ENCODE measurements at places on chromosomes 11 and 22.

DNA sequence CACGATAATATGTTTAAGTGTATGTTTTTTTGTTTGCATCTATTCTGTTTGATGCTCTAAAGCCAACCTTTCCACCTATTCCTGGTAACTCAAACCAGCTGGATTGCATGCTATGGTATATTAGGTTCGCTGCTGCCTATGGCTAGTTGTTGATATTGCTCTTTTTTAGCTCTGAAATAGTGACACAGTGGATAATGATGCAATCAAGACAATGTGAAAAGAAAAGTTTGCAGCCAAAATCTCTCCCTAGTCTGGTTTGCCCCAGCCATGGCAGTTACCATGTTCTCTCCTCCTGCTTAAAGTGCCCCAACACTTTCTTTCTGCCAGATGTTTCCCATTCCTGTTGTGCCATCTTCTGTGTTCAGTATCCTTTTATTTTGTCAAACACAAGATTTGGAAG is 269.7 kb downstream of the DYNC2H1 start:
- DNase-seq = no peak

GRCh38 chr22:45265535-45265934 is 19.2 kb upstream of the UPK3A start:
- DNase-seq = no peak

- DNase-seq = no peak
These were observed 792.5 kb upstream of the LRRC4C start for GRCh38 chr11:42251984-42252383.

- no peak for DNase-seq
These were observed 4.0 kb downstream of the RRP8 start for GRCh38 chr11:6599449-6599848.

DNA sequence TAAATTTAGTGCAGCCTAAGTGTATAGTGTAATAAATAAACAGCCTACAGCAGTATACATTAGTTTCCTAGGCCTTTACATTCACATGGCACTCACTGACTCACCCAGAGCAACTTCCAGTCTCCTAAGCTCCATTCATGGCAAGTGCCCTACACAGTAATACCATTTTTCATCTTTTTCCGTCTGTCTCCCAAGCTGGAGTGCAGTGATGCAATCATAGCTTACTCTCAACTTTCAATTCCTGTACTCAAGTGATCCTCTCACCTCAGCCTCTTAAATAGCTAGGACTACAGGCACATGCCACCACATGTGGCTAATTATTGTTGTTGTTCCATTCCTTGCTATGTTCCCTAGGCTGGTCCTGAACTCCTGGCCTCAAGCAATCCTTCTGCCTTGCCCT is 54.4 kb downstream of the FCHSD2 start:
- no peak for DNase-seq

DNA sequence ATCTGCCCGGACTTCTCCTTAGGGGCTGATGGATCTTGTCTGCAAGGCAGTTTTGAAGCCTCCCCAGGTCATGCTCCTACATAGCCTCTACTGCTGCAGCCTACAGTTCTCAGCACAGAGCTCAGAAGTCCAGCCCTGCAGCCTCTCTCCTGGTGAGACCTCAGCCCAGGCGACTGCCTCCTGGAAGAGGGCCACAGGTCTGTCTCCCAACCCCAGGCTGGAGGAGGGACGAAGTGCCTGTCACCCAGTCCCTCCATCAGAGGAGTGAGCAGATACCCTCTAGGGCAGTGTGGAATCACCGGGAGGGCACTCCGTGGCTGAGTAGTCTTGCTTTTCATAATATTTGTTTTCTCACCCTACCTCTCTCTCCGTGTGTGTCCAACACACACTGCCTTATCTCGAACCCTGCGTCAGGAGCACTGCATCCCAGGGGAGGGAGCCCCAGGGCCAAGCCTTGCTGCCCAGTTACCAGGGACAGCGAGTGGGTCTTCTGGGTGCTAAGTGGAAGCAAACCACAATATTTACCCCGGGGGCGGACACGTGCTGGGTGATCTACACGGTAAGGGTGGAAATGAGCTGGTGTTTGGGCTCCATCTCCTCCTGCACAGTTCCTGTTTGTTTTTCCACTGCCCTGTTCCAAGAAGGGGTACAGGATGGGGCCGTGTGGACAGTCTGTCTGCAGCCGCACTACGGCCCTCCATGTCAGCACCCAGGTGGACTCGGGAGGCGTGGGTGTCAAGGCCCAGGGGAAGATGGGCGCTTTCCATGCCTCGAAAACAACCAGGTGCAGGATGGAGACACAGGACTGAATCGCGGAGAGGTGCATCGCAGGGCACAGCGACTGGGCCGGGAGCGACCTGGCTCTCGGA is 133.7 kb upstream of the HSD17B12 start:
- DNase-seq = no peak

DNA sequence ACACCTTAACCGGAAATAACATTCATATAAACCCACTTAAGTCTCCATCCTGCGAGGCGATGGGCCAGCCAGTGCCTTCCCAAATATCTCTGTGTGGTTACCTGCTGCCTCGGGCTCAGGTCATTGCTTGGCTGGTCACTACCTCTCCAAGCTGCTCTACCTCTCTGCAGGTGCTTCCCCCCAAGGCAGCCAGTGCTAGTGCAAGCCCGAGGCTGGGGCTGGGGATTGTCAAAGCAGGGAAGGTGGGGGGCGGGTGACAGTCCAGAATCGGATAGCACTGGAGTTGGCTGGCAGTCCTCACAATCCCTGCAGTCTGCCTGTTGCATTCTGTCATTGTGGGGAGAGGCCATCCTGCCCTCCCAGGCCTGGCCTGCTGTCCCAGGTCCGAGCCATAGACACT is 11.1 kb downstream of the MCHR1 start:
- DNase-seq = no peak

GRCh38 chr11:74678591-74679512 is 52.4 kb downstream of the CHRDL2 start:
- DNase-seq = no peak

- DNase-seq = no peak
These were observed 37.4 kb downstream of the DUSP8 start for GRCh38 chr11:1534682-1535081.

DNA sequence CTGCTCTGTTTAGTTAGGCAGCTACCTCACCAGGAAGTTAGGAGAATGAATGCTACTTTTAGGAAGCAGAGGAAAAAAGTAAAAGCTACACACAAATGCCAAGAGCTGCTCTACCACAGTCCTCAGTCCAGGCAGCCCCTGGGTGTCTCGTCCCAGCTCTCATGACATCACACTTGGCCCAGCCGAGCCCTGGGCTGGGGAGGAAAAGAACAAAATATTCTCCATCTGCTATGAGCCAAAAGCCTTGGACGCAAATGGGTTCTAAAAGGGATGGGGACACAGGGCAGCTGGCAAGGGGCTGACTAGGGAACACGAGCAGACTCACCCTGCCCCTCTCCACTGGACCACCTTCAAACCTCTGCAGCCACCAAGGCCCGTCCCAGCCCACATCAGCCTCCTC is 26.1 kb downstream of the TMEM184B start:
- no peak for DNase-seq

DNA sequence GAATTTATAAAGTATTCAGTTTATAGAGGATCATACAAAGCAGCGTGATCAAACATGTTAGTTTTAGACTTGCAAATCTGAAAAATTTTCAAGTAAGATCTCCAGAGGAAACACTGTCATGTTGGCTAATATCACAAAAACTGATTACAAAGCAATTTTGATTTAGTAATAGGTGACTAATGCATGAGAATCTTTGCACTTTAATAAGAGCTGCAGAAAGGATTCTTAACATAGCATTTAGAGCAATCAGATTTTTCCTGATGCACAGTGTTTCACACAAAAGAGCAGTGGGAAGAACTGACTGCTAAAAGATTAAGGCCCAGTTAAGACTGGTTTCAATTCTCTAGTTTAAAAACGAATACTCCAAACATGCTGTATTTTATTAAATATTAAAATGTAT is 321.2 kb downstream of the GUCY1A2 start:
- no peak for DNase-seq

- no peak for DNase-seq
These were observed 88.6 kb upstream of the CRYBB3 start for GRCh38 chr22:25110846-25111578.

DNA sequence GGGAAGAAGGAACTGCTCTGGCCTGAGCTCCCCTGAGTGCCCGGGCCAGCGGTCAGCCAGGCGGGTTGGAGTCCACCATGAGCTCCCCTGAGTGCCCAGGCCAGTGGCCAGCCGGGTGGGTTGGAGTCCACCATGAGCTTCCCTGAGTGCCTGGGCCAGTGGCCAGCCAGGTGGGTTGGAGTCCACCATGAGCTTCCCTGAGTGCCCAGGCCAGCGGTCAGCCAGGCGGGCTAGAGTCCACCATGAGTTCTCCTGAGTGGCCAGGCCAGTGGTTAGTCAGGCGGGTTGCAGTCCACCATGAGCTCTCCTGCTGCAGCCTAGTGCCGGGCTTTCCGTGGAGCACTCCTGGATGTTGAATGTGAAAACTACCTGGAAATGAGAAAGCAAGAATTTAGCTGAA is 844.0 kb downstream of the TBC1D22A start:
- no peak for DNase-seq

DNA sequence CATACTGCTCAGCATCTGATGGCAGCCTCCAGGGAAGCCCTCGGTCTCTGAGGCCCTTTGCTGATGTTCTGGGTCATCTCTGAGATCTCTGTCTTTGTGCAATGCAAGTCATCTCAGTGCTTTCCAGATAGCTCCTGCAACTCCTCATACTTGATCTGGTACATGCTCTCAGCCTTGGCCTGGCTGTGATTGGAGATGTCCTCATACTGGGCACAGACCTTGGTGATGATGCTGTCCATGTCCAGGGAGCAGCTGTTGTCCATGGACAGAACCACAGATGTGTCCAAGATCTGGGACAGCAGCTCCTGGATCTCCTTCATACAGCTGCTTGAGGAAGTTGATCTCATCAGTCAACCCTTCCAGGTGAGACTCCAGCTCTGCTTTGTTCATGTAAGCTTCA is 69.1 kb downstream of the SIK2 start:
- no peak for DNase-seq

GRCh38 chr22:35399114-35399677 is 744 bp upstream of the MCM5 start:
- DNase-seq = no peak

DNA sequence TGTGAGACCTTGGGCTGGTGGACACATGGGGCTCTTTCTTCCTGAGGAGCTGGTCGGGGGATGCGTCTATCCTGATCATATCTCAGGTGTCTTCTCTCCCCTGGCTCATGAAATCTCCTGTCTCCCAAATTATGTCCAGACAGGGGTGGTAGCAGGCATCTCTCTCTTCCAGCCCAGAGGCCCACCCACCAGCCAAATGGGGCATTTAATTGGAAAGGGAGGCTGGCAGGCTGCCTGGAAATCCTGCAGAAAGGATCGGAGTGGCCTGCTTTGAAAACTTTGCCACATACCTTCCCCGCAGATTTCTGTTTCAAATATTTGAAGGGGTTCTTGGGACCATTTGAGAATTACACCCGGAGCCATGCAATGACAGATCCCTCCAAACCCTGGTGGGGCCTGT is 37.4 kb downstream of the SMIM38 start:
- no peak for DNase-seq

- DNase-seq = no peak
These were observed 11.1 kb downstream of the SGSM3 start for GRCh38 chr22:40381461-40381860.

- no peak for DNase-seq
These were observed 112.0 kb upstream of the TTC12 start for GRCh38 chr11:113202431-113202830.

DNA sequence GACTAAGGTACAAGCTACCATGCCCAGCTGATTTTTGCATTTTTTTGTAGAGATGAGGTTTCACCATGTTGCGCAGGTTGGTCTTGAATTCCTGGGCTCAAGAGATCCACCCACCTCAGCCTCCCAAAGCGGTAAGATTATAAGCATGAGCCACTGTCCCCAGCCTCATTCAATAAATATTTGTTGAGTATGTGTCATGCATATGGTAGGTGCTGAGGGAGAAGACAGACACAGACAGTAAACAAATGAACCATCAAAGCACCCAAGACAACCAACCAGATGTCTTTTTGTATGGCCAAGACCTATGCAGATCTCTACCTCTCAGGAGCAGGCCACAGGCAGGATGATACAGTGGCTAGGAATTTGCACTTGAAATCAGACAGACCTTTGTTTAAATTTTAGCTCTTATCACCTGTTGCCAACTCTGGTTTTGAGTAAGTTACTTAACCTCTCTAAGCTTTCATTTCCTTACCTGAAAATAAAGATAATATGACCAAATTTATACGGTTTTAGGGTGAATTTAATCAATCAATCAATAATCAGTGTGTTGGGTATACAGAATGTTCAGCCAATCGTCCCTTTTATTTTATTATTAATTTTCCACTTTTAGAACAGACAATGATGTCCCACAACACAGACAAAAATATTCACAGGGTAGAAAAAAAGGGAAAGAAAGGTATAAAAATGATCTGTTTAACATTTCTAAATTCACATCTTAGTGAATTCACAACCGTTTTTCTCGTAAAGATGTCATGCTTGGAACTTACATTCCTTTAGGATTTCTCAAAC is 128.2 kb downstream of the SGSM3 start:
- no peak for DNase-seq

GRCh38 chr22:37753746-37754145 is 54.0 kb upstream of the GCAT start:
- no peak for DNase-seq

DNA sequence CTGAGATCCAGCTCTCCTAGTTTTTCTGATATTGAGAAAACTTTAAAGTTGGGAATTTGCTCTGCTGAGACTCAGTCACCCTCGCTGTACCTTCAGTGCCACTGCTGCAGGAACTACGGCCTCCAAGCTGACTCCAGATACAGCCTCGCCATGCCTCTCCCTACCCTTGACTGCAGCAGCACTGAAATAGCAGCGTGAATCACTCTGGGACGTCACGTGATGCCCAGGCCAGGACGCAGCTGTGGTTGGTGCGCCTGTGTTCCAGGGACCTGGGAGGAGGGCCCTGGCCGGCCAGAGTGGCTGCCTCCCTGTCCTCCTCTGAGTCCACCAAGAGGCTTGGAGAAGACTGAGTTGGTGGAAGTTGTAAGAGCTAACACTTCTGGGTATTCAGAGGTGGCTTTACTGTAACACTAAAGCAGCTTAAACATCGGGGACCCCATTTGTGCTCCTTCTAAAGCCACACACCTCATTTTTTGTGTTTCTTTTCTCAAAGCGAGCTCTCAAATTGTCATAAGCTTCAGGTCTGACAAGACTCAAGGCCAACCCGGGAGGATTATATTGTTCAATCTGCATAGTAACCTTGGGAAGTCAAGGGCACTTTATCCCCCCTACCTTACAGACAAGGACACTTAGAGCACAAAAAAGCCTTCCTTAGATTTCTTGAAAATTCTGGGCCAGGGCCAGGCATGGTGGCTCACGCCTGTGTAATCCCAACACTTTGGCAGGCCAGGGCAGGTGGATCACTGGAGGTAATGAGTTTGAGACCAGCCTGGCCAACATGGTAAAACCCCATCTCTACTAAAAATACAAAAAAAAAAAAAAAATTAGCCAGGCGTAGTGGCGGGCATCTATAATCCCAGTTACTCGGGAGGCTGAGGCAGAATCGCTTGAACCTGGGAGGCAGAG is 4.2 kb upstream of the STIP1 start:
- no peak for DNase-seq

- DNase-seq = no peak
These were observed 17.5 kb downstream of the RPL3 start for GRCh38 chr22:39301926-39302325.

Measured in stimulated activated CD8-positive, alpha-beta memory T cell treated with anti-CD3 and anti-CD28 coated beads, Interleukin-15, amount 100 ng/mL, for 24 hours (primary cell).